Suprapubic skin (tissue), 4 donors: ENCODE measurements at places on chromosomes 13 and 19. TPM values are rescaled to one million over a fixed set of nuclear protein-coding genes. Genes with fewer than 3 reads are reported as not detected.

DNA sequence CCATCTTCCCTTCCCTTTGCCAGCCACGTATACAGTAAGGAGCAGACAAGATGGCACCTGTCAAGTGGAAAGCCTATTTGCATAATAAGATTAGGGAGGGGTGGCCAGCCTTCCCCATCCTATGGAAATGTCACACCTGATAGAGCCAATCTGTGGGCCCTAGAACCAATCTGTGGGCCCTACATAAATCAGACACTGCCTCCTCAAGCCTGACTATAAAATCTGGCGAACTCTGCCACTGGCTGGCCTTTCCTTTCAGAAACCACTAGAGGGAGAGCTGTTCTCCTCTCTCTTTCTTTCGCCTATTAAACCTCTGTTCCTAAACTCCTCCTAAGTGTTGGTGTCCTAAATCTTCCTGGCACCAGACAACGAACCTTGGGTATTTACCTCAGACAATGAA is 231.5 kb upstream of the KLHL1 start:
- H3K4me1 ChIP-seq, result no peaks in the 10 kb centered on the region
- H3K36me3 ChIP-seq, result no peaks in the 10 kb centered on the region
- no peak for DNase-seq
- no peak overlapping the region for H3K4me3 ChIP-seq
- H3K27ac ChIP-seq, result no peak overlapping the region
- H3K27me3 ChIP-seq, result no peaks in the 10 kb centered on the region

- H3K4me1 ChIP-seq, result peaks cover 3% of the 10 kb centered on the region
- no peaks in the 10 kb centered on the region for H3K36me3 ChIP-seq
- no peaks in the 10 kb centered on the region for H3K27me3 ChIP-seq
Measured at GRCh38 chr19:49739098-49739497, 24.0 kb downstream of the TSKS start.

DNA sequence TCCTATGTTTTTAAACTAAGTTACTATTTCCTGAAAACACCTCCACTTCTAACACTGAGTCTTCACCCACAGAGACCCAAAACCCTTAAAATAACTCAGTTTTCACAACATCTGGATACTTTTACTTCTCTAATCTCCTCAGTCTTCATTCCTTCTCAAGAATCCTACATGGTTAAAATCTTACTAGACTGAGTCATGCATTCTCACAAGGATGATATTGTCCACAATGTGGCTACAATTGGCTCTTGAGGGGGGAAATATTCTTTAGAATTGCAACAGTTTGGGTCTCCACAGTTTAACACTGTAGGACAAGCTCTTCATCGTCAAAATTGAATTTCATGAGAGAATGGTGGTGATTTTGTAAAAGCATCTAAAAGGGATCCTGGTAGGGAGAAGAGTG is 397.1 kb downstream of the SLITRK5 start:
- no peak for DNase-seq
- no peak overlapping the region for H3K27ac ChIP-seq
- H3K27me3 ChIP-seq, result no peaks in the 10 kb centered on the region
- no peak overlapping the region for H3K4me3 ChIP-seq
- H3K36me3 ChIP-seq, result no peaks in the 10 kb centered on the region

GRCh38 chr13:94917824-94918223 is 205.5 kb upstream of the SOX21 start:
- H3K27me3 ChIP-seq, result no peaks in the 10 kb centered on the region
- no peaks in the 10 kb centered on the region for H3K36me3 ChIP-seq
- H3K4me1 ChIP-seq, result no peaks in the 10 kb centered on the region
- H3K4me3 ChIP-seq, result no peak overlapping the region
- DNase-seq, result no peak
- no peak overlapping the region for H3K27ac ChIP-seq

- no peak for DNase-seq
- H3K4me1 ChIP-seq, result no peaks in the 10 kb centered on the region
- no peaks in the 10 kb centered on the region for H3K27me3 ChIP-seq
- H3K4me3 ChIP-seq, result no peak overlapping the region
Measured at GRCh38 chr13:60384911-60385310, 12.1 kb upstream of the TDRD3 start.

DNA sequence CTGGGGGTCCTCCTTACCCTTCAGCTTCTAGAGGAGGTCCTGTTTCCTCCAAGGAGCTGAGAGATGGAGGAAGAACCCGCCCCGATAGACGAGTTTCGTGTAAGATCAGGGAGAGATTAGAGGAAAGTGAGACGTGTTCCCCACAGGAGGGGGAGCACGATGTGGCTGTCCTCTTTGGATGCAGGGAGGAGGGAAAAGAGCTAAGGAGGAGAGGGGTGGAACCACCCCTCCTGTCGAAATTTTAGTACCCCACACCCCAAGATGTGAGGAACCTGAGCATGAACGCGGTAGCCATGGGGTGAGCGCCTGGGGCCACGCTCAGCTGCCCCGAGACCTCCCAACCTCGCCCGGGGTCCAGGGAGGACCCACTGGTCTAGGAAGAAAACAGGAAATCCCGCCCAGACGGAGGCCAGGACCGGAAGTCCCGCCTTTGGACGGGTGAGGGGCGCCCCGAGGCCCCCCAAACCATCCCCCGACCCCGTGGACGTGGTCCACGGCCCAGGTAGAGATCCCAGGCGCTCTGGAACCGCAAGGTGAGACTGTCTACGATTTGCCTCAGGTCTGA is 1.2 kb downstream of the AKT1S1 start:
- H3K27ac ChIP-seq, result peak overlapping the region; percentile 99
- H3K36me3 ChIP-seq, result peaks cover 31% of the 10 kb centered on the region
- no peaks in the 10 kb centered on the region for H3K27me3 ChIP-seq
- DNase-seq, result no peak

GRCh38 chr19:31600731-31601295 is 251.6 kb upstream of the TSHZ3 start:
- no peaks in the 10 kb centered on the region for H3K27me3 ChIP-seq
- no peaks in the 10 kb centered on the region for H3K4me1 ChIP-seq
- H3K36me3 ChIP-seq, result no peaks in the 10 kb centered on the region

DNA sequence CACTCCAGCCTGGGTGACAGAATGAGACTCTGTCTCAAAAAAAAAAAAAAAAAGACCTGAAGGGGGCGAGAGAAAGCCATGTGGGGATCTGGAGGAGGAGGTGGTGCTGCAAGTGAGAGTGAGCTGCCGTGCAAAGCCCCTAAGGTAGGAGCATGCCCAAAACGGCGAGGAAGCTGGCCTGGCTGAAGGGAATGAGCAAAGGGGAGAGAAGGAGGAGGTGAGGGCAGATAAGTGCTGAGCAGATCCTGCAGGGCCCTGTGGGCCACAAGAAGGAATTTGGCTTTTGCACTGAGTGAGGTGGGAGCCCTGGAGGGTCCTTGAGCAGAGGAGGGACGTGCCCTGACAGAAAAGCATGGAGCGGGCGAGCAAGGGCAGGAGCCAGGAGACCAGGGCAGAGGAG is 19.4 kb upstream of the ADGRE5 start:
- no peak for DNase-seq
- no peaks in the 10 kb centered on the region for H3K36me3 ChIP-seq
- no peak overlapping the region for H3K4me3 ChIP-seq
- no peaks in the 10 kb centered on the region for H3K27me3 ChIP-seq

- H3K4me1 ChIP-seq, result peaks cover 12% of the 10 kb centered on the region
- no peaks in the 10 kb centered on the region for H3K27me3 ChIP-seq
- no peak for DNase-seq
- H3K27ac ChIP-seq, result peak overlapping the region; percentile 85
Measured at GRCh38 chr19:16403151-16403977, 68.4 kb downstream of the EPS15L1 start.

Gene ZSCAN4
- 3.9 TPM for total RNA-seq

Gene S1PR5
- 63.8 TPM for total RNA-seq

Gene GAPDHS
- 7.6 TPM for total RNA-seq

Gene ADM5
- 1.8 TPM for total RNA-seq

Gene KCNJ14
- total RNA-seq, result 4.6 TPM

Gene NLRP9
- total RNA-seq, result not detected
